ENCODE measurements at places on chromosomes 7 and 10.

GRCh38 chr10:110851020-110851612 is 20.6 kb upstream of the PDCD4 start:
- no peak for DNase-seq

GRCh38 chr7:80665526-80665925 is 27.1 kb downstream of the CD36 start:
- no peak for DNase-seq

GRCh38 chr10:78712147-78712546 is 356.6 kb upstream of the ZMIZ1 start:
- DNase-seq, result no peak

GRCh38 chr10:44966129-44966815 is 6.7 kb downstream of the RASSF4 start:
- DNase-seq, result no peak

DNA sequence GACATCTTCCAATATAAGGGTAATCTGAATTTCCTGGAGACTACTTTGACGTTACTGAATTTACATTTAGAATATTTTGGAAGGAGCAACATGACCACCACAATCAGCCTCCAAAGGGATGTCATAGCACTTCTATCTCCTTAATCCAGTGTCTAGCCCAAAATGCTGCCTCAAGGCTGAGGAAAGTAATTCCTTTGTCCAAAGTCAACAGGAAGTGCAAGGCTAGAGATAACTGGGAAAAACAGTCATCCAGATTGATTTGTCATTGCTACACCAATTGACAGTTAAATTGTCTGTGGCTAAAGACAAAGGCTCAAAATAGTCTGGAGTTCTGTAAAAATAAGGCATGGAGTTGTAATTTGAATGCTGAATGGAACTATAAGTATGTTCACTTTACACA is 3.9 kb upstream of the TFPI2 start:
- DNase-seq, result no peak

GRCh38 chr7:132575419-132575981 is 770 bp downstream of the PLXNA4 start:
- DNase-seq, result no peak

GRCh38 chr10:113927440-113927839 is 73.0 kb downstream of the NHLRC2 start:
- no peak for DNase-seq

DNA sequence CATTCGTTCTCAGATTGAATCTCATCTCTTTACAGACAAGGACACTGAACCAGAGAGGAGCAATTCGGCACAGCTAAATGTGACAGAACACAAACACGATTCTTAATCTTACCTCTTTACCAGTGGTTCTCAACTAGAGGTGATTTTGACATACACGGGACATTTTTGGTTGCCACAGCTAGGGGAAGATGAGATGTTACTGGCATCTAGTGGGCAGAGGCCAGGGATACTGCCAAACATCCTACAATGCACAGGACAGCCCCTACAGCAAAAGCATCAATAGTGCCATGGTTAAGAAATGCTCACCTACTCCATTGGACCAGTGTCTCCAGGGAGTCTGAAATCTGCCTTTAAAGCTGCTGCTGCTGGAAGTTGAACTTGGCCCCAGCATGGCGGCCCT is 27.3 kb downstream of the PDE1C start:
- DNase-seq, result no peak

- DNase-seq, result no peak
These were observed 19.1 kb upstream of the PCGF5 start for GRCh38 chr10:91201213-91201996.

GRCh38 chr10:57864765-57865680 is 402.7 kb downstream of the IPMK start:
- DNase-seq, result no peak

- DNase-seq, result no peak
These were observed 105.8 kb downstream of the BMPER start for GRCh38 chr7:34011017-34011695.

- DNase-seq, result no peak
These were observed 156.9 kb upstream of the RHOBTB1 start for GRCh38 chr10:61100887-61101286.

- no peak for DNase-seq
These were observed 1367.1 kb downstream of the XPNPEP1 start for GRCh38 chr10:108556186-108556585.

- no peak for DNase-seq
These were observed 204.5 kb upstream of the CDCA7L start for GRCh38 chr7:22150221-22150620.

- DNase-seq, result no peak
These were observed 649.0 kb upstream of the ANKRD30A start for GRCh38 chr10:36476399-36476798.

DNA sequence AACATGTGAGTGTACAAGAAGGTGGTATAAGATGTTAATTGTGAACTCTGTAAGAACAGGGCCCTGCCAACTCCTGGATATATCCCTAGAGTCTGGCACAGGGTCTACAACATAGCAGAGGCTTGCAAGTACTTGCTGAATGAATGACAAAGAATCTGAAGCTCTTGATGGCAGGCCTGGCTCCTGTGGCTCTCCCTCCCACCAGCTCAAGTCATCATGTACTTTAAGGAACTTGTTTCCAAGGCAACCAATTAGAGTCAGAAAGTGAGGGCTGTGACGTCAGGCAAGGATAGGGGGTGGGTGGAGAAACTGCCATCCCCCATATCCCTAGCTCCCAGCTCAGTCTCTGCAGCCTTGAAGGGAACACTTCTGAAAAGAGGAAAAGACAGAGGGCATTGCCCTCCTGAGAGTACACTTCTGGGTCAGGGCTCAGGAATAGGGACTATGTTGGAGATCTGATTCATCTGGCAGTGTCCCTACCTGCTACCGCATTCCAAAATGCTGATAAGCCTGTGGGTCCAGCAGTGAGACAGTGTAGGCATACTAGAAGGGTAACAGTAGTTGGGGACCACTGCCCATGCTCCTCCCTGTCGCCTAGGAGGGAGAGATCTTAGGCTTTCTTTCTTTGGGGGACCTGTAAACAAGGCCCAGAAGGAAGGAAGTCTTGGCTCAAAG is 34.6 kb upstream of the BTRC start:
- DNase-seq, result no peak

DNA sequence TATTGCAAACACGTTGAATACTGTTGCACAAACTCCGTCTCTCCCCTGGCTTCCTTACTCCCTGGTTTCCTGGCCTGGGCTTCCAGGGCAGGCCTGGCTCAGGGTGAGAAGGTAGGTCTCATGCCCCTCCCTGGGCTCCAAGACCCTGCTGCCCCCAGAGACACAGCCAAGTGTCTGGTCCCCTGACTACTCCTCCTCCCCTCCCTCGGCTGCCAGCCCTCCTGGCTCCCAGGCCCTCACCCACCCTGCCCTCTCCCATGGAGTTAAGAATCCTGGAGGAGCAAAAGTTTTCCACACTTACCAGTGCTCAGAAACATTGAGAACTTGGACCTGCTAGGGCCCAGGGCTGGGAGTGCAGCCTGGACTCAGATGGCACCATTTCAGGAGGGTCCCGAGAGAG is 47.2 kb upstream of the RABGEF1 start:
- no peak for DNase-seq

DNA sequence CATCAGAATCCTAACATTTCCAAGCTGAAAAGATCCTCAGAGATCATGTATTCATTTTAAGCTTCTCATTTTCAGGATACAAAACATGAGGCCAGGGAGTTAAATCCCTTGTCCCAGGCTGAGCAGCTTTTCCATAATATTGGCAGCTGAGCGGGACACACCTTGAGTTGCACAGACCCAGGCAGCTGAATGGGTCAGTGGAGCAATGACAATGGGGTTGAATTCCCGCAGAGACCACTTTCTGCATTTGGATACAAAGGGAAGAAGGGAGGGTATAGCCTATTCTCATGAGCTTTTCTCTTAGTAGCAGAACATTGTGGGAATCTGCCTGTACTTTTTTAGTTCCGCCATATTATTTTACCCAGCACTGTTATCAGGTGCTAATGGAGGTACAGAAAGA is 49.5 kb downstream of the PRR15 start:
- DNase-seq, result no peak

GRCh38 chr7:47622586-47622945 is 40.7 kb upstream of the TNS3 start:
- DNase-seq, result no peak

DNA sequence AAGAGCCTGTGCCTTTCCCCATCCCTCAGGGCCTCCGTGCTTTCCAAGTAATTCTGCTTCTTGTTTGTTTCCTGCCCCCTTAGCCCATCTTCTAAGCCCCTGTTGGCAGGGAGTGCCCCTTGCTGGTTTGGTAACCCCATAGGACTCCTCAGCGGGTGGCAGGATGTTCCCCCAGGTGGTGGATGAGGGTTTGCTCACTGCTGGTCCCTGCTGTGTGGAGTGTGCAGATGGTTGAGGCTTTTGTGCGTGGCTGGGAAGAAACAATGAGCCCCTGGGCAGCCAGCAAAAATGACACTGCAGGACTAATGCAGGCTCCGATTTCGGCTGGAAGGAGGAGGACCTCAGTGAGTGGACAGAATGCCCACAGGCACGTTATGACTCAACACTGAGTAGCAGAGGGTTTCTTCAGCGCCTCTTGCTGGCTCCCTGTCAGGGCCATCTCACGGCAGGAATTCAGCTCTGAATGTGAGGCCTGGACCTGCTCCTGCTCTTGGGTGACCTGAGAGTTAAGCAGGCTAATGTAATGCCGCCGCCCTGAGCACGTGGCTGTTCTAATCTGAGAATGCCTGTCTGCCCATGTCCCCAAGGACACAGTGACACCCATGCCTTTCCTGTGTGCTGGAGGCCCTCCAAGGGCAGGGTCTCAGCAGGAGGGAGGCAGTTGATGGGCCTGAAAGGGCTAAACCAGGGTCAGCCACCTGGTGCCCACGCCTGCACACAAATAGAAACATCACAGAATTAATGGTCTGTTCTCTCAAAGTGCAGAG is 16.6 kb downstream of the BAG3 start:
- no peak for DNase-seq

GRCh38 chr10:12042409-12042796 is 206 bp downstream of the UPF2 start:
- DNase-seq, result no peak

DNA sequence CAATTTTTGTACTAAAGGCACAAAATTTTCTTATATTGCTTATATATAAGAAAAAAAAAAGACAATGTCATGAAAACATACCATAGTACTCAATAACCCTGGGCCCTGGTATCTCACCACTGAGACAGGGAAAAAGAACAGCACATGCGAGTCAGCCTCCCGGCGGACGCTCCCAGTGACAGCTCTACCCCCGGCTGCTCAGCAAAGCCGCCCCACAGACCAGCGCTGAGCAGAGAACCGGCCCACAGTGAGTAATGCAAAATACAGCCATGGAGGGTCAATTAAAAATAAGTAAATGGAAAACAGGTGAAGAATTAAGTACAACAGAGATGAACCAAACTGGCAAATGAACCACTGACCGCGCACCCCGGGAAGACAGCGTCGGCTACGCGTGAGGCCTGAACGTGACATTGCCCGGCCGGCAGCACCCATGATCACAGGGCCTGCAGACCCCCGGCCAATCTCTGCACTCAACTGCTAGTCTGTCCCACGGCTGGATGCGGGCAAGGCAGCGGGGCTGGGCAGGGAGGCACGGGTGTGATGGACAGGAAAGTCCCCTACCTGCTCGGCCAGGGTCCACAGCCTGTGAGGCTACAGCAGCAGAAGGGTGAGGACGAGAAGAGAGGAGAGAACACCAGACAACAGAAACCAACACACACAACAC is 175.9 kb downstream of the ZMYND11 start:
- no peak for DNase-seq

DNA sequence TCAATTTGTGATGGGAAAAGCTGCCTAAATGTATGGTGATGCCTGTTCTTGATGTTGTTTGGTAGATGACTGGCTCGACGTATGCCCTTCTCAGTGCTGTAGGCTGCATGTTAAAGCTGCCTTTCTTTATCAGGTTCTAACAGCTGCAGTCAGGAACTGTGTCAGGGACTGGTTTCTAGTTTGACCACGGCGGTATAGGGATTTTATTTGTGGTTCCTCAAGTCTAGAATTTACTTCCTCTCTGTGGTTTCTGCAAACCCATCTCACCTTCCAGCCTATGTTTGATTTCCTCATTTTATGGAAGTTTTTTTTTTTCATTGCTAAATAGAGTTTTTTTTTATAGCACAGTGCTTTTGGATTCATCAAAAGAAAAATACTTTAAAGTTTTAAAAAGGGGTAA is 26.5 kb downstream of the LMTK2 start:
- no peak for DNase-seq

DNA sequence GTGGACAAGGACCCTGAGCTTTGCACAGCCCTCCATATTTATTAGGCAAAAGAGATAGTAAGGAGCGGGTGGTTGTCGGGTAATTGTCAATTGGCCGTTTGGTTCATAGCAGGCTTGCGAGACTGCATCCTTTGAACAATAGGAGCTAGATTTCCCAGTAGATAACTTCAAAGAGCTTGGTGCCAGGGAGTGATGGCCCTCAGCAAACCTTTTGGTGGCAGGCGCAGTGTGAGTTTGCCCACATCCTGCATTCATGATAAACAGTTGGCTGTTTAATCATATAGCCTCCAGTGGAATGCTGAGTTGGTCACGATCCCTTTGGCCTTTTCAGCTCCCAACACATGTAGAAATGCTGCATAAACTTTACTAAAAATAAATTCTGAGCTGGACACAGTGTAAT is 156.9 kb downstream of the AKR1D1 start:
- no peak for DNase-seq

DNA sequence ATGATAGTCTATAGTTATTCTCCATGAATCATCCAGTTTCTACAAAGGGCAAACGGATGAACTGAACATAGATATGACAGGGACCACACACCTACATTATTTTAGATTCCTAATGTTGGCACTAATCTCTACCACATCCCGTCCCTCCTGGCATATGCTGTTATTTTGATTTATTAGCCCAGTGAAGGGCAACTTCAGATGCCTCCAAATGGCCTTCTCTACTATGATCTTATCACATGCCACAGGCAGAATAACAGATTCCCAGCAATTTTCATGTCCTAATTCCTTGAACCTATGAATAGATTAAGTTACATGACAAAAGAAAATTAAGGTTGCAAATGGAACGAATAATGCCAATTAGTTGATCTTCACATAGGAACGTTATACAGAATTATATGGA is 474.7 kb downstream of the ANKRD7 start:
- DNase-seq, result no peak

DNA sequence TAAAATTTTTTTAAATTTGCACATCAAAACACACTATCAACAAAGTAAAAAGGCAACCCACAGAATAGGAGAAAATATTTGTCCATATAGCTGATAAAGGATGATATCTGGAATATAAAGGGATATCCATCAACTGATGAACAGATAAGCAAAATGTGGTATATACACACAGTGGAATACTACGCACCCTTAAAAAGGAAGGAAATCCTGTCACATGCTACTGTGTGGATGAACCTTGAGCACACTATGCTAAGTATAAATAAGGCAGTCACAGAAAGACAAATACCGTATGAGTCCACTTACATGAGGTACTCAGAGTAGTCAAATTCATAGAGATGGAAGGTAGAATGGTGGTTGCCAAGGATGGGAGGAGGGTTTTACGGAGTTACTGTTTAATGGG is 37.7 kb downstream of the ARHGAP19 start:
- DNase-seq, result no peak
